ENCODE measurements at places on chromosomes 16 and 17. TPM values are rescaled to one million over a fixed set of nuclear protein-coding genes. Genes with fewer than 3 reads are reported as not detected.
A peak's percentile ranks its signal among the peaks of the same experiment; 100 is the strongest.

GRCh38 chr16:27699540-27699939 is 149.6 kb downstream of the KATNIP start:
- no peak for DNase-seq

DNA sequence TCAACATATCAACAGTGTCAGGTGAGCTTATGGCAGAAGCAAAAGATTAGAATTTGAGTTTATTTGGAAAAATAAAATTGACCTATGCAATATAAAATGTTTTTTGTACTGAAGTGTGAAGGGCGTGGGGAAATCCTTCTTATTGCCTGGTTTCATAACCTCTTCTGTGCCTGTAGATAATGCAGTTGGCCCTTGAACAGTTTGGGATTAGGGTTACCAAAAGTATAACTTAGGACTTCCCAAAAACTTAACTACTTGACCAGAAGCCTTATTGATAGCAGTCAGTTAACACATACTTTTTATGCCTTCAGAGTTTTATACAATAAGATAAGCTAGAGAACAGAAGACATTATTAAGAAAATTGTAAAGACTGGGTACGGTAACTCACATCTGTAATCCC is 66.0 kb downstream of the TMC6 start:
- DNase-seq = no peak

- no peak for DNase-seq
Observed at GRCh38 chr17:67080804-67081203, 36.5 kb downstream of the CACNG1 start.

DNA sequence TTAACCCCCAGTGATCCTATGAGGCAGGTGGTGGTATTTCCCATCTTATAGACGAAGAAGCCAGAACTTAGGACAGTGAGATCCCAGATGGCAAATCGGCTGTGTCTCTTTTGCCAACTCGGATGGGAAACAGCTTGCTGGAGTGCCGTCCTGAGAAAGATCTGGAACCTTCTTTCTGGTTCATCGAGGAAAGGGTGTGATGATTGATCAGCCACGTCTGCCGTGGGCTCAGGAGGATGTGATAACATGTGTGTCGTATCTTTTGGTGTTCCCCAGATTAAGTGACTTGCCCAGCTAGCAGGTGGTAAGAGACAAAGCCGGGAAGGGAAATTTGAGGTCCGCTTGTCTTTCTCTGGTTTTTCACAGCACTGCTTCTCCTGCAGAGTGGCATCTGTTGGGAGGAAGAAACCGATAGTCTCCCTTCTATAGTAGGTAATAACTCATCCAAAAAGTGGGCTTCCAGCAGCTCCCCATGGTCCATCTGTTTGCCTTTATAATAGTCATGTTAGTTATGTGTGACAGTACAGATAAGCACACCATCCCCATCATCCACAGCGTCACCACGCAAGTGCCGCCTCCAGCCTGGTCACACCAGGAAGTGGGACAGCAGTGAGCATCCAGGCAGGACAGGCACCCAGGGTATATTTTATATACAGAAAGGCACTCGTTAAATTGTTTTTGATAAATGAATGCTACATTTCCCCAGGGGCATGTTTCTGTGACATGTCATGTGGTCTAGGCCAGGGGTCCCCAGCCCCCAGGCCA is 175.5 kb downstream of the KATNIP start:
- no peak for DNase-seq

- no peak for DNase-seq
Observed at GRCh38 chr17:17725011-17725751, 43.9 kb downstream of the RAI1 start.

DNA sequence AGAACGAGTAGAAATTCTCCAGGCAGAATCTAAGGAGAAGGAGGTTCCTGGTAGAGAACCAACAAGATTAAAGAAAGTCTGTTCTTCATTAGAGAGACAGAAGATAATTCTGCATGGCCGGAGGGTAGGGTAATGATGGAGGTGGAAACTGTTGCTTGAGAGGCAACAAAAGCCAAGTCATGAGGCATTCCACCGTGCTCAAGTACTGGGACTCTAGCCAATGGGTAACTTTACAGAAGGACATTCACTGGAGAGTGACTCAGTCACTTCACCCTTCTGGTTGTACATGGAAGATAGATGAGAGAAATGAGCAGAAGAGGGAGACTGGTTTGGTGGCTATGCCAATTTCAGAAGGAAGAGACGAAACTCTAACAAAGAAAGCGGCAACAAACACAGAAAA is 53.6 kb upstream of the ANKFN1 start:
- no peak for DNase-seq

GRCh38 chr17:14359163-14360020 is 58.5 kb downstream of the HS3ST3B1 start:
- DNase-seq = no peak

GRCh38 chr16:56041556-56042140 is 149.6 kb upstream of the GNAO1 start:
- DNase-seq = peak; percentile 32

- no peak for DNase-seq
Observed at GRCh38 chr17:81199482-81199830, 23.3 kb downstream of the CEP131 start.

DNA sequence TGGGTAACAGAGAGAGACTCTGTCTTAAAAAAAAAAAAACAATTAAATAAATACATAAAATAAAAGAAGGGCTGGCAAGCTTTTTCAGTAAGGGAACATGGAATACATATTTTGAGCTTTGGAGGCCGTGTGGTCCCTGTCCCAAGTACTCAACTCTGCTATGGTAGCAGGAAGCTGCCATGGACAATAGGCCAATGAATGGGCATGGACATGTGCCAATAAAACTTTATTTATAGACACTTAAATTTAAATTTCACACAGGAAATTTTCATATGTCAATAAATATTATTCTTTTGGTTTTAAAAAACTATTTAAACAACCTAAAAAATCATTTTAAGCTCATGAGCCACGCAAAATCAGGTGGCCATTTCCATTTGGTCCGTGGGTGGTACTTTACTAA is 3.8 kb downstream of the OTOA start:
- no peak for DNase-seq

DNA sequence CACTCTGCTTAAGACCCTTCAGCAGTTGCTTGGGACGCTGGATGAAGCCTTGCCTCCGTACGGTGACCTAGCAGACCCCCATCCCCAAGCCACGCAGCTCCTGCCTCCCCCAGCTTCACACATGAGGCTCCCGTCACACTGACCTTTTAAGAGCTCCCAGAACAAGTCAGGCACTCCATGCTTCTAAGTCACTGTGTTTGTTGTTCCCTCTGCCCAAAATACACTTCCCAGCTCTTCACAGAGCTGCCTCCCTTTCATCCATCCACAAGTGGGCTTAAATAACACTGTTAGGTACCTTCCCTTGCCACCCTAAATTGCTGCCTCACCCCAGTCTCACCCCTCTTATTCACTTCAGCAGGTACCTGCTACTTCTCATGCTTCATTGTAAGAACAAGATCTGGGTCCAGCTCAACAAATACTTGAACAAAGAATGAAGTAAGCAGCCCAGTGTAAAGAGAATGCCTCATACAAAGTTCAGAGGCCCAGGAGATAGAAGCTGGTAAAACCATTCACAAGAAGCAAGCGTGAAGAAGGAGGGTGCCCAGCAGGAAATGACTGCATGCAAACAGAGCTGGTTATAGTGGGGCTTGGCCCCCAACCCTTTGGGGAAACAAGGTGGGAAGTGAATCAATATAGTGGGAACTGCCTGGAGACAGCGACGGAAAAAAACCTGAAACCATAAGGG is 5.8 kb downstream of the ZC3H7A start:
- DNase-seq = no peak

- DNase-seq = no peak
Observed at GRCh38 chr16:4915226-4915761, 21.7 kb downstream of the PPL start.

DNA sequence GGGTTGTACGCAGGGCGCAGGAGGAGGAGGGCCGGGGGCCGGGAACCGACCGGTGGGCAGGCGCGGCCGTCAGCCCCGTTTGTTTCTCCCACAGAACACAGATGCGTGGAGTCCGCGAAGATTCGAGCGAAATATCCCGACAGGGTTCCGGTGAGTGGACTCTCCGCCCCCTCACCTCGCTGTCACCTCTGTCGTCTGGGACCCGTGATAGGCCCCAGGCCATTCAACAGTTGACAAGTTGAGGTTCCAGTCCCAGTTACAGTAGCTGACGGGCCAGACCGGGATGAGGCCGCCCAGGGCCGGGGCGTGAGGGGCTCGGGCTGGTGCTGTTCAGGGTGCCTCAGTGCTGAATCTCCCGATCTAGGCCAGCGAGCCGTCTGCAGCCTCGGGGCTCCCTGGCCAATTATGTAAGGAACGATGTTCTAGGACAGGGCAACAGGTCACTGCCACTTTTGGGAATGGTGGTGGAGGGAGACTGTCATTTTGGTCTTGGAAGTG is 628 bp downstream of the GABARAPL2 start:
- DNase-seq = no peak

- DNase-seq = peak; percentile 20
Observed at GRCh38 chr17:80949451-80950421, 41.9 kb upstream of the CHMP6 start.

GRCh38 chr17:1800240-1800639 is 29.5 kb downstream of the SMYD4 start:
- DNase-seq = no peak

DNA sequence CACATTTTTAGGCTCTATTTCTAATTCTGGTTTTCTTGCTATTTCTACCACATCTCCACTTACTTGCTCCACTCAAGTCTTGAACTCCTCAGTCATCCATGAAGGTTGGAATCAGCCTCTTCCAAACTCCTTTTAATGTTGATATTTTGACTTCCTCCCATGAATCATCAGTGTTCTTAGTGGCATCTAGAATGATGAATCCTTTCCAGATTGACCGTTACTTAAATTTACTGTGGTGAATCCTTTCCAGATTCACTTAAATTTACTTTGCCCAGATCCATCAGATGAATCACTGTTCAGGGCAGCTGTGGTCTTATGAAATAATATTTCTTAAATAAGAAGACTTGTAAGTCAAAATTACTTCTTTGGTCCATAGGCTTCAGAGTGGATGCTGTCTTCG is 32.4 kb downstream of the CLTC start:
- no peak for DNase-seq

GRCh38 chr16:12152740-12153139 is 176.2 kb downstream of the SNX29 start:
- no peak for DNase-seq

GRCh38 chr17:21058098-21058893 is 15.5 kb upstream of the USP22 start:
- DNase-seq = no peak

DNA sequence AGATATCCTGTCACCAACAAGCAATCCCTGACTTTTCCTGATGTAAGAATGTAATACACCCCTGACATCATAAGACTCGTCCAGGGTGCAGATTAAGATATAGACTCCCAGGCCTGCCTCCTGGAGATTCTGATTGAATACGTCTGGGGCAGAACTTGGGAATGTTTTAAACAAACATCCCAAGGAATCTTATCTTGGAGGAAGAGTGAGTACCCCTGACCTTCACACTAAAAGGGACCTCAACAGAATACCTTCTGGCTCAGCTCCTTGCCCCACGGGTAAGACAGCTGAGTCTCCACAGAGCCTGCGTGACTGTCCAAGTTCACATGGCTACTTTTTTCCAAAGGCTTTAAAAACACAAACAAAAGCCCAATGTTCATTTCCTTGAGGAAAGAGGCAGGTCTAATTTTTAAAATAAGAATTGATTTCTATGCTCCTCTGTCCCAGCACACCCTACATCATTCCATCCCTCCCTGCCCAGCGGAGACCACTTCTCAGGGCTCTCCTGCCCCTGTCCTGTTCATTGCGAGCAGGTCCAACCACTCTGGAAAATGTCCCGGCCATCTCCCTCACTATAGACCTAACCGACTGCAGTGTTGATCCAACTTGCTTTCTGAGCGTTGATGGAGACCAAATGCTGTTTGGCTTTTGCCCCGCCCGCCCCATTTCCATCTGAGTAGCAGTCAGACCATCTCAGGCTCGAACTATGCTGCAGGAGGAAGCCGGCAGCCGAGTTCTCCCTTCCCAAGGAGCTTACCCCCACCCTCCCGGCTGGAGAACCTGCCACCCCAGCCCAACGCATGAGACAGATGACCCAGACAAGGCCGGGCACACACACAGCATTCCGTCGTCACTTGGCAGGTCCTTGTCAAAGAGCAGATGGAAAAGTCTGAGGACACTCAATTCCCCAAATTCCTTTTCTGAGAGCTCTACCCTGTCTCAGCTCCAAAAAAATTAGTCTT is 44.1 kb upstream of the MYH10 start:
- no peak for DNase-seq

- DNase-seq = no peak
Observed at GRCh38 chr17:46158323-46159296, 34.6 kb downstream of the KANSL1 start.

DNA sequence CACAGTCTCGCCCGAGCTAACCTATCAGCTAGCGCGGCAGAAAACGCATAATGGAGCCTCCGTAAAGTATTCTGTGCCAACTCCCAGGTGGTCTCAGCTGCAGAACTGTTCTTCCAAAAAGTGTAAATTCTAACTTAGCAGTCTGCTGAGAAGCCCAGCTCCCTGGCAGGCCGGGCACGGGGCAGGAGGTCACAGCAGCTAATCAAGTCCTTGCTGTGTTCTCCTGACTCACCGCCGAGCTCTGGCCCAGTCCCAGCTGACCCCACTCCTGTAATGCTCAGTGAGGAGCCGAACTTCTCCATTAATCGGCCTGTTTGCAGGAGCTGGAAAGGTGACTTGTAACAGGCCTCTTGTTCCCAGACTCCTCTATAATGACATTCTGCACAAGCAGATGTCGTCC is 193.3 kb downstream of the IRX3 start:
- DNase-seq = no peak

MRM1 gene
- 9.0 TPM for total RNA-seq

TEFM gene
- total RNA-seq = 15.3 TPM

SPEM3 gene
- not detected for total RNA-seq

DPEP2 gene
- total RNA-seq = 28.6 TPM

CHCT1 gene
- not detected for total RNA-seq

DPEP1 gene
- not detected for total RNA-seq

DNAAF8 gene
- total RNA-seq = 0.23 TPM

HES7 gene
- 0.75 TPM for total RNA-seq

PPP1R9B gene
- total RNA-seq = 114 TPM

CSH2 gene
- total RNA-seq = not detected

TMEM238L gene
- total RNA-seq = not detected

MYADML2 gene
- total RNA-seq = not detected

HSD17B1 gene
- 1.2 TPM for total RNA-seq

TBC1D3H gene
- 2.6 TPM for total RNA-seq

AOC2 gene
- 2.5 TPM for total RNA-seq

TP53TG3 gene
- total RNA-seq = not detected

APOBR gene
- total RNA-seq = 26.1 TPM

GPRC5B gene
- total RNA-seq = not detected
